A549 treated with DMSO at 1 μM for 4 hours (cell line): ENCODE measurements at places on chromosomes 1 and 21. TPM values are rescaled to one million over a fixed set of nuclear protein-coding genes. Genes with fewer than 3 reads are reported as not detected.

The CELA3A gene
- total RNA-seq = not detected in 5 replicates

The SLC45A1 gene
- 2.6 to 3.8 TPM (median 2.9 TPM) in 5 replicates for total RNA-seq

The TMPRSS15 gene
- not detected in 5 replicates for total RNA-seq

The RIMS3 gene
- total RNA-seq = 0.66 to 1.3 TPM (median 0.99 TPM) in 5 replicates

The OR14A16 gene
- total RNA-seq = not detected in 5 replicates

The TRNP1 gene
- total RNA-seq = 122 to 199 TPM (median 187 TPM) in 5 replicates

The MUTYH gene
- total RNA-seq = 5.1 to 11.2 TPM (median 9.7 TPM) in 5 replicates

The LRRC3 gene
- total RNA-seq = 1.3 to 1.9 TPM (median 1.5 TPM) in 5 replicates

The AKNAD1 gene
- 0.72 to 1.1 TPM (median 0.87 TPM) in 5 replicates for total RNA-seq

The SLAMF1 gene
- not detected in 5 replicates for total RNA-seq

The SPRR2F gene
- not detected in 5 replicates for total RNA-seq

The TMEM52 gene
- 0.64 to 1.1 TPM (median 0.81 TPM) in 5 replicates for total RNA-seq

The CCDC27 gene
- total RNA-seq = not detected in 5 replicates

The ERICH3 gene
- not detected in 5 replicates for total RNA-seq

The ATAD3C gene
- not detected in 5 replicates for total RNA-seq

The UMODL1 gene
- total RNA-seq = not detected in 5 replicates

The CFAP45 gene
- total RNA-seq = 0.50 to 1.5 TPM (median 0.70 TPM) in 5 replicates

The LCE1C gene
- total RNA-seq = not detected in 5 replicates

The FLG gene
- under 0.01 to 0.01 TPM in 2 of 5 replicates, not detected in the others for total RNA-seq

The OR2T11 gene
- total RNA-seq = not detected in 5 replicates

The SH2D2A gene
- 3.9 to 5.1 TPM (median 4.7 TPM) in 5 replicates for total RNA-seq

The ACTL8 gene
- total RNA-seq = 1.7 to 2.0 TPM (median 1.8 TPM) in 5 replicates

The KLHDC9 gene
- 1.6 to 1.7 TPM (median 1.7 TPM) in 5 replicates for total RNA-seq

The UBE2U gene
- total RNA-seq = not detected in 5 replicates

The LRRC8B gene
- 4.9 to 8.0 TPM (median 5.6 TPM) in 5 replicates for total RNA-seq

The ALDH4A1 gene
- 13.3 to 15.0 TPM (median 14.3 TPM) in 5 replicates for total RNA-seq

The MYCL gene
- total RNA-seq = 1.1 to 1.6 TPM (median 1.3 TPM) in 5 replicates

The ENSA gene
- total RNA-seq = 123 to 149 TPM (median 132 TPM) in 5 replicates
